ENCODE measurements at places on chromosomes 7 and 10.
A peak's percentile ranks its signal among the peaks of the same experiment; 100 is the strongest.

DNA sequence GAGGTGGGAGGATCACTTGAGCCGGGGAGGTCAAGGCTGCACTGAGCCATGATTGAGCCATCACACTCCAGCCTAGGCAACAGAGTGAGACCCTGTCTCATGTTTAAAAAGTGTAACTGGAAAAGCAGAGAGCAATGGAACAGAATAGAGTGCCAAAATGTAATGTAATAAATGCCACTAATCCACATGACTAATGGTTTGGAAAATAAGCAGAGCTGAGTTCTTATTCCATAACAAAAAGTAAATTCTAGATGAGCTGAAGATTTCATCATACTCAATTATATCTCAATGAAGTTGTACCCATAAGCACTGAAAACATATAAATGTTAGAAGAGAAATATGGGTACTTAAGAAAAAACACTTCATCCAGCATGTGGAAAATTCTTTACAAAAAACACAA, 132.6 kb downstream of the USP6NL start:
- no peak for DNase-seq

DNA sequence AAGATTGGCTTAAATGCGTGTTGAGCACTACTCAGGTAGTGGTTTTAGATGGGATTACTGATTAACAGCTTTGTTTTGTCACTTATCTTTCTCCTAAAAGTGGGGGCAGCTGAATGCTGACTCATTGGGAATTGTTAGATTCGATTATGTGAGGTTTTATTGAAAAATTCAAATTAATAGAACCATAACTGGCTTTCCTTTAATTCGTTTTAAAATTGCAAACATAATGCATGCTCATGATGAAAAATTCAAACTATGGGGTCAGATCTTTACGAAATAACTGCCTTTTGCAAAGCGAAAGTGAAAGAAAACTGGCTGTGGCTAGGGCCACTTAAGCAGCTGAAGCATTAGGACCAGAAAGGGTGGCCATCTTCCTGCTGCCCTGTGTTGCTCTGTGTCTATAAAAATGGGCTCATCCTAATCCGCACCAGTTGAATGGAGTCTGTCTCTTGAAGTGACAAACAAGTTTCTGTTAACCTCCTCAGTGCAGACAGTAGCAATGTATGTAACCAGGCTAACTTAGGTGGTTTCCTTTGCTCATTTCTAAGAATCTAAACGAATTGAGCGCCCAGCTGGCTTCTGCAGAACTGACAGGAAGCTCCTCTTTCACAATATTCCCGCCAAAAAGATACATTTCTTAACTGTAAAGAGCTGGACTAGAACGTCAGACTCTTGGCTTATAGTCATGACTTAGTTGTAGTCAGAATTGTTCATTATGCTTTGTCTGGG, 27.8 kb downstream of the DENND10 start:
- DNase-seq: no peak

- no peak for DNase-seq
These were observed 80.0 kb upstream of the LYZL1 start for GRCh38 chr10:29208845-29209244.

- DNase-seq: no peak
These were observed at the start of gene PHYHIPL for GRCh38 chr10:59176241-59177030. PHYHIPL (plus strand) TSS chr10:59176643; CDS start chr10:59176854, 211 bp downstream.

DNA sequence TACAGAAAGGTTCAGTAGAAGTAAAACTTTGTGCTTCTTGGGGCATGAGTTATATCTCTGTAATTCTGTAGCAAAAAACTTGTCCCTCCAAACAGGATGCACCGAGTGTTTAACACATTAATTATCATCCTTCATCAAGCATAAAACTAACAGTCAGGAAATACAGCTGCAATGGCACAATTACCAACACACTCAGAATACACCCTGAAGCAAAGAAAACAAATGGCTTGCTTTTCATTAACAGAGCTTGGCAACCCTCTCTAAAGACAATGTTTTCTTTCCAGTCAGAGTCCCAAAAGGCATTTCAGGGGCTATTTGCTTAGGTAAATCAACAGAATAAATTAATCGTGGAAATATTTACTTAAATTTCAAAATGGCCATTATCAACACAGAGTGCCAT, 107.7 kb downstream of the ICA1 start:
- DNase-seq: no peak

DNA sequence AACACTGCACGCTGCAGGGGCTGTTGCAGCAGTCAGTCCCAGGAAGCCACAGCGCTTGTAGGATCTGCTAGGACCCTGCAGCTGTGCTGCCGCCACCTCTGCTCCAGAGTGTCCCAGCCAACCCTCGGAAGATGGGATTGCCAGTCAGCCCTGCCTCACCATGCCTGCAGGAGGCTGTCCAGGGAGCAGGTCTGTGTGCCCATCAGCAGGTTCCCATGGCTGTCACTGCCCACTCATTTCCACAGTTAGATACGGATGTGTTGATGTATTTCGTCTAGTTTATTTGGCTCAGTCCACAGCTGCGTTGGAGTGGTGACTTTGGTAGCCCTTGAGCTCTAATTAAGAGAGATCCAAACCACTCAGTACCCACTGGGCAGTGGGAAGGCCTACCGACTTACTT, 35.7 kb downstream of the SHH start:
- DNase-seq: no peak

DNA sequence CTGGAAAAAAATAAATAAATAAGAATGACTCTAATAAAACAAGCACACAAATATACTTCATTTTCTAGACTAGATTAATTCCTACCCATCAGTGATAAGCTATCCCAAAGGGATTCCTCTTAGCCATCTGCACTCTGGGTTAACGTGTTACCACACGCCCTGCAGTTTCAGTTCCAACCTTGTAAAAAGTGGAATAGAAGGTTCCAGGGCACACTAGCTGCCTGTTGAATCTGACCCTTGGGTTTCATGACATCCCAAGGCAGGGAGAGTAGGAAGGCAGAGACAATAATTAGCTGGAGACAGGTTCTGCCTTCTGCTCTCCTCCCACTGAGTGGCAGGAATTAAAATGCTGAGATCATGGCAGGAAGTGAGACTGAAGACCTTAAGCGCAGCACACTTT, 33.5 kb downstream of the SLC37A3 start:
- peak; percentile 62 for DNase-seq
